ENCODE measurements at places on chromosomes 1 and 21. TPM values are rescaled to one million over a fixed set of nuclear protein-coding genes. Genes with fewer than 3 reads are reported as not detected.

CDC20 gene
- 78.0 TPM for total RNA-seq

TRABD2B gene
- total RNA-seq, result not detected

MYCL gene
- 0.72 TPM for total RNA-seq

OR2T35 gene
- total RNA-seq, result not detected

PDC gene
- total RNA-seq, result not detected

CACNA1S gene
- not detected for total RNA-seq

SHISA4 gene
- total RNA-seq, result 10.0 TPM

- no peaks in the 10 kb centered on the region for H3K27me3 ChIP-seq
- no peak overlapping the region for H3K4me3 ChIP-seq
- no peaks in the 10 kb centered on the region for H3K4me1 ChIP-seq
- DNase-seq, result no peak
- H3K27ac ChIP-seq, result no peak overlapping the region
Measured at GRCh38 chr1:29811727-29812407, 575.5 kb downstream of the PTPRU start.

DNA sequence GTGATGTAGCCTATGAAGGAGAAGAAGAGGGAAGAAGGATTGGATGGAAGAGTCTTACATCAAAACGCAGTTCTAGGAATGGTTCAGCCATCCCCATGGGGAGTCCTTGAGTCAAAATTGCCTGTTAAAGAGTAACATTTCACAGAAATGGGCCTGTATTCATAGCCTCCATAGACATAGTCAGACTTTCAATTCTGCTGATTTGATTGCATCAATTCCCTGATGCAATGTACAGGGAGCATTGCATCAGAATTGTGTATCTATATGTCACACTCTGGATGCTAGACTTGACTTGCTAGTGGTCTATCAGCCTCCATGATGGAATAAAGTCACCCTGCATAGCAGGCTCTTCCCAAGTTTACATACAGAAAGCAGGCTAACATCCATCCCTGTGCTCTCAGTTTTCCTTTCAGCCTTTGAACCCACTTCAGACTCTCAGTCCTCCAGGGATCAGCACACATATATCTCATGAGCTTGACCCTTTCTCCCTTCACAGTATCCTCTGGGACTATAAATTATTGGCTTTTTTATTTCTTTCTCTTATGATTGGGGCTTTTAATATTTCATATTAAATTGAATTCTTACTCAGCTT, 1111.7 kb upstream of the B3GALT2 start:
- no peak overlapping the region for H3K4me3 ChIP-seq
- H3K27ac ChIP-seq, result no peak overlapping the region
- no peaks in the 10 kb centered on the region for H3K4me1 ChIP-seq

- H3K27me3 ChIP-seq, result no peaks in the 10 kb centered on the region
- peaks cover 32% of the 10 kb centered on the region for H3K36me3 ChIP-seq
Measured at GRCh38 chr1:54377040-54377691, 29.0 kb downstream of the SSBP3 start.

DNA sequence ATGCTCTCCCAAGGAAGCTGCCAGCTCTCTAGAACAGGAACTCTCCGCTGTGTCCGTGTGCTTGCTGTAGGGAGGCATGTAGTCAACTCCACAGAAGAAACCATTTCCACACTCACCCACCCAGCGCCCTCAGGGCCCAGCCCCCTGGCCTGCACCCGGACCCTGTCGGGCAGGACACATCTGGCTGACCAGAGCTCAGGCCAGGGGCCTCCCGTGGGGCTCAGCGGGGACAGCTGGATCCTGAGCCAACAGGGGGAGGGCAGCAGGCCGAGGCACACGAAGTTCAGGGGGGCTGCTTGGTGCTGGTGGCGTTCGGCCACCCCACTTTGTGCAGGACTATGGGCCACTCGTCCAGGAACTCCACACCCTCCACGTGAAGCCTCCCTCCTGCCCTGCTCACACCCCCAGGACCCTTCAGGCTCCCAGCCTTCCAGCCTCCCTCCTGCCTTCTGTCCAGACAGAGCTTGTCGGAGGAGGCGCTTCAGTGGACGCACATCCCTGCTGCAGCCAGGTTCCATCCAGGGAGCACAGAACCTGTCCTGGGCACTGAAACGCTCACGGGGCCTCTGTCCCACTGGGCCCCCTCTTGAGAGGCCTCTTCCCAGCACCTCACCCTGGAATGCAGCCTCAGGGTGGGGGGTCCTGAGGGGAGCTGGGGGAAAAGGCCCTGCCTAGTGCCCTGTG, 15.0 kb upstream of the FAAP20 start:
- H3K27ac ChIP-seq, result no peak overlapping the region
- peaks cover 56% of the 10 kb centered on the region for H3K4me1 ChIP-seq
- H3K27me3 ChIP-seq, result no peaks in the 10 kb centered on the region
- no peak overlapping the region for H3K4me3 ChIP-seq
- no peak for DNase-seq

DNA sequence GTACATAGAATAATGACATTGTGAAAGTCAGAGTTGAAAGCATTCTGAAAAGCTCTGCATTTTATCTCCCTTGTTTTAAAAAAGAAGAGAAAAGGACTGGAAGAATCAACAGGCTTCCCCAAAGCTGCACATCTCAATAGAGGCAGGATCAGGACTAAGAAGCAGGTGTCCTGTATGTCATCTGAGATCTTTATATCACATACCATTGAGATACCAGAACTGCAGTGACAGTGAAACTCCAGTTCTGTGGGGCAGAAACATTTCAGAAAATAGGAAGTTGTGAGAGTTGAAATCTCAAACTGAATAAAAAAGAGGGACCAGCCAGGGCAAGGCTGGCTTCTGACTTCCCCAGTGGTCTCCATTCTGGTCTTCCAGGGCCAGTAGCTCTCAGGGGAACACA, 33.0 kb upstream of the SH2D1B start:
- H3K4me1 ChIP-seq, result no peaks in the 10 kb centered on the region
- no peaks in the 10 kb centered on the region for H3K36me3 ChIP-seq
- no peak overlapping the region for H3K4me3 ChIP-seq
- DNase-seq, result no peak
- peaks cover 12% of the 10 kb centered on the region for H3K27me3 ChIP-seq
- no peak overlapping the region for H3K27ac ChIP-seq

GRCh38 chr1:109314795-109315194, 8.0 kb upstream of the MYBPHL start:
- DNase-seq, result peak; percentile 35
- H3K36me3 ChIP-seq, result peaks cover 27% of the 10 kb centered on the region
- H3K4me3 ChIP-seq, result no peak overlapping the region
- no peak overlapping the region for H3K27ac ChIP-seq

- H3K27me3 ChIP-seq, result no peaks in the 10 kb centered on the region
- H3K36me3 ChIP-seq, result no peaks in the 10 kb centered on the region
Measured at GRCh38 chr1:208279826-208280588, 35.8 kb upstream of the PLXNA2 start.

DNA sequence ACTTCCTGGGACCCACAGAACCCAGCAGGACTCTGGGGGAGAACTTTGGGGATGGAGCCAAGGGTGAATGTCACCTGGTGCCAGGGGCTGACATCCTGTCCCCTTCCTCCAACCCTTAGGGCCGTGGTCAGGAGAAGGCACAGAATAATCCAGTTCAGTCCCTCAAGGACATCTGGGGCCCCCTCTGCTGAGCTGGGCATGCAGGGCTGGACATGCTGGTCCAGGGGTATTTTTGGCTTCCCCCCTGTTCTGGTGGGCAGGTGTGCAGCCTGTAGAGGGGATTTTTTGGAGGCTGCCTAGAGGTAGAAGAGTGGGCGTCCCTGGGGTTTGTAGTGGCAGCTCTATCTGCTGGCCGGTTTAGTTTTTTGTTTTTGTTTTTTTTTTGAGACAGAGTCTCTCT, 3.4 kb upstream of the CROCC start:
- H3K27ac ChIP-seq, result no peak overlapping the region
- no peaks in the 10 kb centered on the region for H3K36me3 ChIP-seq
- H3K27me3 ChIP-seq, result no peaks in the 10 kb centered on the region
- H3K4me1 ChIP-seq, result peaks cover 8% of the 10 kb centered on the region
- no peak for DNase-seq

GRCh38 chr21:21156957-21157356, 158.7 kb downstream of the NCAM2 start:
- DNase-seq, result peak; percentile 51
- 0 out of 2 replicates have a peak, but pooled peaks cover 1% of the 10 kb centered on the region for H3K4me1 ChIP-seq
- no peak overlapping the region for H3K27ac ChIP-seq
- no peaks in the 10 kb centered on the region for H3K27me3 ChIP-seq
- H3K36me3 ChIP-seq, result no peaks in the 10 kb centered on the region
